ENCODE measurements at places on chromosomes 4 and X.

DNA sequence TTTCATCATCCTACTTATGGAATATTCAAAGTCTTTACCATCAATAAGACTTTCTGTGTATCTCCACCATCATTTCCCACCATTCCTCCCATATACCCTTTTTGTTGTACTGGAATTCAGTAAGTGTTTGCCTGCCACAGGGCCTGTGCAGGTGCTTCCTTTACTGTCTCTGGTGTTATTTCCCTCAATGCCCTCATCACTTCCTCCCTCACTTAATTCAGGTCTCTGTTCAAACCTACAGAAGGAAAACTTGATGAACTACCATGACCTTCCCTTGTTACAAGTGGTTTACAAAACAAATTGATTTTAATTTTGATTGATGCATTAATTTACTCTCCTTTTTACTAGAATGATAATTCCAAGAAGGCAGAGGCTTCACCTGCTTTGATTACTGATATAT is 159.5 kb upstream of the FAT4 start:
- no peak for ATAC-seq

- ATAC-seq: no peak
Measured at GRCh38 chr4:141654098-141654497, 17.7 kb downstream of the IL15 start.

DNA sequence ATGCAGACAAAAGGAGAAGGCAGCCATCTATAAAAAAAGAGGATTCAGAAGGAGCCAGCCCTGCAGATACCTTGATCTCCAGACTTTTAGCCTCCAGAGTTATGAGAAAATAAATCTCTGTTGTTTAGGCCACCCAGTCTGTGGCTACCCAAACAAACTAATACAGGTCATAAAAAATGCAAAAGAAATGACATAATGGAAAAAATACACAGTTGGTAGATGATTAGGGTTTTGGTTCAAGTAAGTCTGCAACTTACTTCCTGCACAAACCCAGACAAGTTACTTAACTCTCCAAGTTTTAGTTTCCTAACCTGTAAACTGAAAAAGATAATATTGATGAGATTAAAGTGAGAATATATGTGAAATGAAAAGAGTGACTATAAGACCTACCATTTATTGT is 11.3 kb downstream of the QDPR start:
- ATAC-seq: no peak

DNA sequence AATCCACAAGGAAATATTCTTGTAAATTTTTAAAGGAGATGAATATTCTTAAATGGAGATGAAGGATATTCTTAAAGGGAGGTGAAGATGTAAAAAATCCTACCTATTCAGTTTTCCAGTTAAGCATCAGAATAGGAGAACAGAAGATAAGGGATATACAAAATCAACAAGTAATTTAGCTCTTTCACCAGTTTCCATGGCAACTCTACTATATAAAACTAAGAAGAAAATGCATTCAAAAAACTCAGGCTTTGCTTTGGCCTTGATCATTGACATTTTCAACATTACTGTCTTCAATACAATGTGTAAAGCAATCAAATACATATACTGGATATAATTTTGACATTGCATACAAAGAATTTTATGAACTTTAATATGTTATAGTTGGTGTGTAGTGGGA is 622.7 kb upstream of the GRID2 start:
- no peak for ATAC-seq

- no peak for ATAC-seq
Measured at GRCh38 chr4:104420766-104421165, 73.9 kb downstream of the CXXC4 start.
